ENCODE measurements at places on chromosomes 5 and 9. TPM values are rescaled to one million over a fixed set of nuclear protein-coding genes. Genes with fewer than 3 reads are reported as not detected.

DNA sequence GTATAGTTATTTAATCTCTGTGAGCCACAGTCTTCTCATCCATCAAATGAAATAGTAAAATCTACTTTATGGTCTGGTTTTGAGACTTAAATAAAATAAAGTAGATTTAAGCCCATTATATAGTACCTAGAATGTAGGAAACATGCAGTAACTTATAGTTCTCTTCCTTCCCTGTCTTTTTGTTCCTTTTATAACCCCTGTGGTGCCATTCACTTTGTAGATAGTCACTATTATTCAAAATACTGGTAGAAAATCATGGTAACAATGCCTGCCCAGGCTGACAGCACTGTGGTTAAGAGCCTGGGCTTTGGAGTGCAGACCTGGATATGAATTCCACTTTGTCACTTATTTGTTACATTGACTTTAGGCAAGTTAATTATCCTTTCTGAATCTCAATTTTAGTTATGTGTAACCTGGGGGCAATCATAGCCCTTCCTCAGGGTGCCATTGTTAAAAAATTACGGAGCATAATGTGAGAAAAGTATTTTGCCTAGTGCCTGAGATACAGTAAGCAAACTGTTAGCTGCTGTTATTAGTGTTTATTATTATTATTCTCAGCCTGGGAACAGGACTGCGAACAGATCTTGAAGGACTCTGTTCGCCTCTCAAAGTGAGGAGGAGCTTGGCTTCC is 100.4 kb downstream of the RALGPS1 start:
- no peak for DNase-seq

- DNase-seq: no peak
Measured at GRCh38 chr5:128904805-128905567, 60.3 kb upstream of the SLC27A6 start.

DNA sequence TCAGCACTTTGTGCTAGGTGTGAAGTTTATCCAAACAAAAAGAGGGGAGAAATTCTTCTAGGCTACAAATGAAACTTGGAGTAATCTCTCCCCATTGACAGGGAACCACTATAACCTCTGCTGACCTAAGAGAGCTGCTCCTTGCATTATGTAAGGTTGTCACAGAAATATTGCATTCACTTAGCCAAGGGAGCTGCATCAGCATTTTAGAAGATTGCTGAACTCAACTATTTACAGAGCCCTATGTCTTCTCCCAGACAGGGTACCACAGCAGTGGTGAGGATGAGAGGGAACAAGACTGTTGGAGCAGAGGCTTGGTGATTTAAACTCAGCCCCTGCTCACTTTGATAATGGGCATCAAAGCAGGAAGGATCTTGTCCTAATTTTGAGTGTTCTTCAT is 362.0 kb downstream of the TMEM38B start:
- no peak for DNase-seq

DNA sequence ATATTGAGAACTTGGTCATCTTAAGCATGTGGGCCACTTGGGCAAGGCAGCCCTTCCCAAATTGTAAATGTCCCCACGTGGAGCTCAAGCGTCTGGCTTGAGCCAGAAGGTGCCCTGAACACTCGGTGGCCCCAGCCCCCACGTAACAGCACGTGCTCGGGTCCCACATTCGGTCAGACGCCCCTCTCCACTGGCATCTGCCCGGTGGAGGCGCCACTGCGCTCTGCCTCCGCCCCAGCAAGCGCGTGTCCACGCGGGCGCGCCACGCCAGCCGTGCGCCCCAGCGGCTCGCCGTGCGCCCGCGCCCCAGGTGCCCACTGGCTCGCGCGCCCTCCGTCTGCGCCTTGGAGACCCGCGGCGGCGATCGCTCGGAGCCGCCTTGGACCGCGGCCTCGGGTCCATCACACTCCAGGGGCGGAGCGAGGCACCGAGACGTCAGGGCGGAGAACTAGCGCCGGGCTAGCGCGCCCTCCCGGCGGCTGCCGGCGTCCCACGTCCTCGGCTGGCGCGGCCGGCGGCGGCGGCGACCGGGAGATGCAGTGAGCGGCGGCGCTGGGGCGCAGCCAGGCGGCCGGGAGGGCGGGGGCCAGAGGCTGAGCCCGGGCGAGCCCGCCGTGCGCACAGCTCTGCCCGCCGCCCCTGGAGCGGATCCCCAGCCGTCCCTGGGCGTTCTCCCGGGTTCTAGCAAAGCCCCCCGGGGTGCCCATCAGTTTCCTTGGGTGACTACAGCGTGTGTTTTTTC is at the start of gene PALM2AKAP2:
PALM2AKAP2 (plus strand) TSS at position 488 of the 742 bp plus-strand sequence. CDS start 291 bp downstream, outside the sequence.
- peak; percentile 85 for DNase-seq

DNA sequence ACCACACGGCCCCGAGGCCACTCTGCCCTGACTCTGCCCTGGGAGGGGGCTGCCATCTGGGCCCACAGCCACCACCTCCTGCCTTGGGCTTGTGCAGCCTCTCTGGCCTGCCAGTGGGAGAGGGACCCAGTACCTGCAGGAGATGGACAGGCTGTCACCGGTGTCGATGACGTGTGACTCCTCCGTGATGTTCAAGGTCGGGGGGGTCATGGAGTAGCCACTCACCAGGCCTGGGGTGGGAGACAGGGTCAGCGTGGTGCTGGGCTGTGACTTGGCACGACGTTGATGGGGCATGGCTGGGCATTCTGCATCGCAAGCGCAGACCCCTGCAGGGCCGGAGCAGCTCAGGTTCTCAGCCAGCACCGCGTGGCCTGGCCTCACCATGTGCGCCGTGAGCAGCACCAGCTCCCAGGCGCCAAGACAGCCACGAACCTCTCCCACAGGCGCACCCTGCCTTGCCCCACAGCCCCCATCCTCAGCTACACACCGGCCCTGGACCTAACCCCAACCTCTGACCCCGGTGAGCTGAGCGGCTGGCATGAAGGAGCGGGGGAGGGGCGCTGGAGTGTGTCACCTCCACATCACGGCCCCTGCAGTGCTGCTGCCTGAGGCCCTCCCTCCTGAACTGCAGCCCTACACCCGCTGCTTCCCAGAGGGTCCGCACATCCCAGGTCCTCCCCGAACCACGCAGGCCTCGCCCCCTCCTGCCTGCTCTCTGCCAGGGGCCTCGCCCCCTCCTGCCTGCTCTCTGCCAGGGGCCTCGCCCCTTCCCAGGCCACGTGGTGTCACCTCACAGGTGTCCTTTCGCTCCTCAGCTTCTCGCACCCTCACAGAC is 17.6 kb downstream of the FLT4 start:
- DNase-seq: peak; percentile 16

- DNase-seq: no peak
Measured at GRCh38 chr5:33343676-33344327, 97.0 kb upstream of the TARS1 start.

DNA sequence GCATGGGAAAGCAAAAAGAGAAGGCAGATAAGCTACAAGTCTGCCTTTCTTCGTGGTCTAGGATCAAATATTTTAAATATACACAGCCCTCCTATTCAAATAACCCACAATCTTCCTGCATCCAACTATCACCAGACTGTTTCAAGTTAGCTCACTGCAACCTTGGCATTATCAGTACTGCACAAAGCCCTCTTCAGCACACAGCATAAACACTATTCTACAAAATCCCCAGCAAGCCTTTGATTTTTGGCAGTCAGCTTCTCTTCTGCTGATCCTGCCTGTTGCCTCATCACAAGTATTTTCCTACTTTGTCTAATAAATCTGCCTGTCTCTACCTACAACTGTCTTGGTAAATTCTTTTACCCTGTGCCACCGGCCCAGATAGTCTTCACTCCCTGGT is 142.9 kb downstream of the COX7C start:
- no peak for DNase-seq

DNA sequence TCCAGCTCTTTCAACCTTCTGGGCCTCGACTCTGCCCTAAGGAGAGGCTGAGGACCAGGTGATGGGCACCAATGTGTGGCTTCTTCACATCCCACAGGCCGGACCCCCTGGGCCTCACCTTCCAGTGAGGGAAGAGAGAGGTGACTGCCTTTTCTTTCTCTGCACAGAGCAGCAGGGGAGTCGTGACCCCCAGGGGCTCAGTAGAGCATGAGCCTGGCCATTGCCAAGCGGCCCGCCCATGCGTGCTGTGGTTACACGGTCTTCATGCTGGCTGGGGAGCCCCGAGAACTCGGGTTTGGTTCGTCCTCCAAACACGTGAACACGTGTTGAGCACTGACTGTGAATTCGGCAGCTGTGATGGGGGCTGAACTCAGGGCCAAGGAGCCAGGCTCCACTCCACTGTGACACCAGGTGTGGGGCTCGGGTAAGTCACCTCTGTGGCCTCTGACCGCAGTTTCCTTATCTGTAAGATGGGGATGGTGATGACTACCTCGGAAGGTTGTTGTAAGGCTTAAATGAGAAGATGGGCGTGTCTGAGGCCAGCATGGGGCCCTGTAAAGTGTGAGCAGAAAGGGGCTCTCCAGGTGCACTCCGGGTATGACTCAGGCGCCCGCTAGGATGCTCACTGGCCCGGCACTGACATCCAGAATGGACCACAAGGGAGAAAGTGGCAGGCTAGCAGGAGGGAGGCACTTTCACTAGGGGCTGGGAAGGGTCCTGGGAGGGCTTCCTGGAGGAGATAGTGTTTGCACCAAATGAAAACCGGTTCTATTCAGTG is 13.4 kb upstream of the GRHPR start:
- DNase-seq: no peak

DNA sequence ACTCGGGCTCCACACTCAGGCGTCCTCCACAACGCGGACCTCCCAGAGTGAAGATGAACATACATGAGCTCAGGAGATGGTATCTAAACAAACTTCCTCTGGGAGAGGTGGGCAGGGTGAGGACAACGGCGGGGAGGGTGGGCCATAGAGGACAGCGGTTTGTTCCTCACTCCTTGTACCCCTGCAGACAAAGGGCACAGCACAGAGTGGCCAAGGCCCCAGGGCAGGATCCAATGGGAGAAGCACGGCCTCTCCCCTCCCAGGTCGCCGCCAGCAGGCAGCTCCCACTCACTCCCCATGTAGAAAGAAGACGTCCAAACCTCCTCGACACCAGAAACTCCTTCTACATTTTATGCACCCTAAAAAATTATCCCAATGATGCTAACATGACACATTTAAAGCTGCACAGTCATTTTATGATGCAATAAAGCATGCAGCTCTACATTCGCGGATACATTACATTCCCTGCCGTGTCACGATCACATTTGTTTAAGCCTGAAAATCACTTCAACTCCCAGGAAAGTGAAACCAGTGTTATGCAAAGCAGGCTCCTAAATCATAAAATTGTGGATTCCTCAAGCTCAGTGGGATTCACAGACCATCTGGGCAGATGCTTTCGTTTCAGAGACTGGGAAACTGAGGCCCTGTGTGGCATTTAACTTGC is 87.5 kb upstream of the SARDH start:
- DNase-seq: no peak

- no peak for DNase-seq
Measured at GRCh38 chr9:4221931-4222330, 77.9 kb downstream of the GLIS3 start.

DNA sequence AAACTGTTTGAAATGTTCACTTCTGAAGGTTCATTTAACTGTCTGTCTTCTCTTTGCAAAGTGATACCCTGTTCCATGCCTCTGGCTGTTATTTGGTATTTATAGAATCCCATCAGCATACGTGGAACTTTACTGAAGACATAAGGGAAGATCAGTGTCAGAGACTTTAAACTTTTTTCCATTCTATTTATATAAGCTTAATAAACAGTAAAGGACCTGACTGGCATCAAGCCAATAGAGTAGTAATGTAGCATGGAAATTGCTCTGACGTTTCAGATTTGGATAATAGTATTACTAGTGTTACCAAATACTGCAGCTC is 94.9 kb upstream of the MINAR2 start:
- DNase-seq: no peak

DNA sequence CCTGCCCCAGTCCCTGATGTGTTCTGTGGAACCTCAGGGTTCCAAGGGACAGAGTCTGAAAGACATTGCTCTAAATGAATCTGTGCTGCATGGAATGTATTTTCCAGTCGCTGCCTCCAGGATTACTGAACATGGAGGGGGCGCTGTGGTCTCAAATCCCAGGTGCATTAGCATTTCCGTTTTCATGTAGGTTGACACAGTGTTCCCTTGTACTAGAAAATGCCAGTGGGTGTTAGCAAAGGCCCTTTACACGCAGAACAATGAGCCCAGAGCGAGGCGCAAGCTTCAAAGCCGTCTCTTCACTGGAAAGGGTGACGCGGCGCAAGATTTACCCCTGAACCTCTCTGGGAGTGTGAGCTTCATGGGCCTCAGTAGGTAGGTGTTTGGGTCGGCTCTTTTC is 308.3 kb downstream of the SLIT3 start:
- no peak for DNase-seq

DNA sequence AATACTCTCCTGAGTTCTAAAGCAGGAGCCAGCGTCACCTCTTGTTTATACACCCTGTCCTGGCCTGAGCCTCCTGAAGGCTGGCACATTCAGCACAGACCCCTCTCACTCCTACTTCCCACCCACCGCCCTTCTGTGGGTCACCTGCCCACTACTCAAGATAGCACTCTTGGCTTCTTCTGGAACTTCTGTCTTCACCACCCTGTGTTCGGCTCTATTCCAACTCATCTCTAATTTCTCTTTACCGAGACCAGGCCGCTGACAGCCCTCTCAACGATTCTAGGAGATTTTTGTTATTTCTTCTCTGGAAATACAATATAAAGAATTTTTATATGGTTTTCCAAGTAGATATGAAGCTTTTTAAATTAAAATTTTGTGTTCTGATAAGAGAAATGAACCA is 57.4 kb downstream of the IRF1 start:
- no peak for DNase-seq

DNA sequence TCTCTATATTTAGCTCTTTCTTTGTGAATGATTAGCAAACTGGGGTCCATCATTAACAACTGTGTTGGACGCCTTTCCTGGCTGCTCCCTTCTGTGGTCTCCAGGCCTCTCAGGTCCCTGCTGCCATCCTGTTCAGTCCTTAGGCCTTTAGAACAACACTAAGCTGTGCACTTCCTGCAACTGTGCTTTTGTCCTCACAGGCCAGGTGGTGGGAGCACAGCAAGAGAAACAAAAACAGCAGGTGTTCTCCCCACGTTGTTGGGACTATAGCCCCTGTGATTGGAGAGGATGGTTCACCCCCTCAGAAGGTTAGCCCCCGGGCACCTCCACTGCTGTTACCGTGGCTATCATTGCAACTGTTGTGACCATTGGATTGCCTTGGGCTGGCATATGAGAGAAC is 41.7 kb upstream of the CLINT1 start:
- DNase-seq: no peak

The FIBCD1 gene
- 1.8 TPM for total RNA-seq

The SPEF2 gene
- total RNA-seq: 2.9 TPM

The FBP2 gene
- not detected for total RNA-seq

The ARHGEF39 gene
- 1.00 TPM for total RNA-seq

The PCDHB14 gene
- total RNA-seq: 3.8 TPM

The SH3GLB2 gene
- 27.3 TPM for total RNA-seq

The CDX1 gene
- total RNA-seq: 0.29 TPM

The IGFBPL1 gene
- not detected for total RNA-seq
